ENCODE measurements at places on chromosomes 12 and 14. TPM values are rescaled to one million over a fixed set of nuclear protein-coding genes. Genes with fewer than 3 reads are reported as not detected.

GRCh38 chr12:19191563-19191962, 62.0 kb downstream of the PLEKHA5 start:
- DNase-seq = no peak

KRT73 gene
- polyA plus RNA-seq = not detected

DNA sequence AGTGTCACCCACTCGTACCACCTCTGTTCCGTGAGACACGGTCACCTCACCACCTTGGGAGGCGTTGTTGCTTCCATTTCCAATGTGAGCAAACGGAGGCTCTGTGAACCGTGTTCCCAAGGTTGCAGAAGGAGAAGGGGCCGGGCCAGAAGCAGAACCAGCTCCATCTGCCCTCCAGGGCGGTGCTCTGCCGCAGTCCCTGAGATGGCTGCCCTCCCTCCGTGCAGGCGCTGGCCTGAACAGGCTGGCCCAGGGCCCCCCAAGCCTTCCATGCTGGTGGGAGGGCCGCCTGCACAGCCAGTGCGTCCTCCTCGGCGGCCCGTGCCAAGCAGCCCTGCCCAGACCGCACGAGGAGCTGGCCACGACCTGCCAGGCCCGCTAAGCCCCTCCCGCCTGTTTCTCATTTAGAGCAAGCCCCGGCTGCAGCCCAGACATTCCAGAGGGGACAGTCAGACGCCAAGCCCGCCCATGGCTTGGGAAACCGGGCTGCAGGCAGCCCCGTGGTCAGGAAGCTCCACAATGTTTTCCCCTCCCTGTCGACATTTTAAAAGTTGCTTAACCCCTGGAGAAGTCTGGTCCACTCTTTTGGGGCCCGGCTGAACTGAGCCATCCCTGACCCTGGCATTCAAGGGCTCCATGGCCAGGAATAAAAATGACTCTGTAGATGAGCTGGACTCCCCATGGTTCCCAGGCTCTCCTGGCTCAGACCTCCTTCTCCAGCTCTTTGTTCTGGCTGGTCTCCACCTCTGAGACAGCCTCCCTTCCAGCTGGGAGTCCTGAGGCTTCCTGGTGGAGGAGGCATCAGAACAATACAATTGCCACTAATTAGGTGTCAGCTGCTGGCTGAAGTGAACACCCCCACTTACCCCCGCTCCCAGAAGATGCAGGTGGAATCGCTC, 236.0 kb downstream of the BCL11B start:
- DNase-seq = no peak

GRCh38 chr12:27806259-27806658, 26.2 kb upstream of the MANSC4 start:
- no peak for DNase-seq

DNA sequence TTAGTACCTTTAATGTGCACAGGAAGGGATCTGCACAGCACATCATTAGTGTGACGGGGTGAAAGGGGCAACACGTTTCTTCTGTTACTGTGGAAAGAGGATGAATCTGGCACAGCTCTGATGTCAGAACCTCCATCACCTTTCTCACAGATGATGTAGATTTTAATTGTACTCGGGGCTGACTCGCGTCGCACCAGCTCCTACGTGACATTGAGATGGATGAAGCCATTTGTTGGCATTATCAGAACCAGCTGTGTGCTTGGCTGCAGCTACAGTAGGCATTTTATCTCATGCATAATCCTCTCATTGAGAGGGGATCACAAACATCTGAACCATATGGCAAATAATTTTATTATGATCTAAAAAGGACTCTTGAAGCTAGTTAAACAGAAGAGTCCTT, 173.6 kb downstream of the PDZRN4 start:
- DNase-seq = no peak

DNA sequence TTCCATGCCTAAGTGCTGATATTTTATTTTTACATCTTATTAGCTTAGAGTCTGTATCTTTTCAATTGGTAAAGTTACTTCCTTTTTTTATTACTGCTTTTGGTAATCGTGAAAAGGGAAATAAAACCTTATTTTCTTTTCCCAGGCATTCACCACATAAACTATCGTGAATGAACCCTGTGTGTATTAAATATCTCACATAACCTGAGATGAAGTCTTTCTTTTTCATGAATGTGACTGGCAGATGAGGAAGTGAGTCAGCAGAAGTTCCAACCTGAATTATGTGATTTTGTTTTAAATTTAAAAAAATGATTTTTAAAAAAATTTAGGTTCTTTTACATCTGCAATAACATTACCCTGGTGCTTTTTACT, 26.0 kb downstream of the MYBPC1 start:
- DNase-seq = no peak

DNA sequence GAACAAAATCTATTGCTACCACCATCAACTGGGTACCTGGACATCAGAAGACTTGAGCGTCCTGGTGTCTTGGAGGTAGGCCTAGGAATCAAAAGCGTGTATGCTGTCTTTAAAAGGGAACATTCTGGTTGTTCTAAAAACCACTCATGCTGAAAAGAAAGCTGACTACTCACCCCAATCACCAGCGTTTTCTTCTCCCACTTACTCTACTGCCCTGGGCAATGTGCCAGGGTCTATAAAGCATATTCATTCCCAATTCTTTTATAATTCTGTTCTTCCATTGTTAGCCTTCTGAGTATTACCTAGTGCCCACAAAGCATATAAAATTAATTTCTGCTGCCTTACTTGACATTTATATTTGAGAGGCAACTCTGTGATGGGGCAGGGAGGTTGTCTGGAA, 133.4 kb downstream of the KCNA5 start:
- DNase-seq = no peak

FITM1 gene
- 0.28 TPM for polyA plus RNA-seq

- no peak for DNase-seq
Observed at GRCh38 chr12:69332815-69333358, 15.3 kb upstream of the LYZ start.

GRCh38 chr12:112862636-112863290, 44.0 kb upstream of the OAS1 start:
- no peak for DNase-seq

DNA sequence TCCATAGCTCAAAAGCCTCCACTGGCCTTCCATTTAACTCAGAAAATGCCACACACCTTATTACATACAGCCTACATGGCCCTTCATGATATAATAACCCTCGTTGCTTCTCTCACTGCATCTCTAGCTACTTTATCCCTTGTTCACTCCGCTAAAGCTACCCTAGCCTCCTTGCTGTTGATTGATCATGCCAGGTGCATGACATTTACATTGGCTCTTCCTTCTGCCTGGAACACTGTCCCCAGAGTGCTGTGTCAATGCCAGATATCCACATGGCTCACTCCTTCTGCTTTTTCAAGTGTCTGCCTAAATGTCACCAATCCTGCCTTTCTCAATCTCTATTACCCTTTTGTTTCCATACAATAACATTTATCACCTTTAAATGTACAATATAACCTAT, 58.3 kb downstream of the CAND1 start:
- no peak for DNase-seq

GRCh38 chr14:97074456-97074855, 277.3 kb downstream of the VRK1 start:
- DNase-seq = no peak

- no peak for DNase-seq
Observed at GRCh38 chr14:85599939-85600338, 70.0 kb downstream of the FLRT2 start.

DNA sequence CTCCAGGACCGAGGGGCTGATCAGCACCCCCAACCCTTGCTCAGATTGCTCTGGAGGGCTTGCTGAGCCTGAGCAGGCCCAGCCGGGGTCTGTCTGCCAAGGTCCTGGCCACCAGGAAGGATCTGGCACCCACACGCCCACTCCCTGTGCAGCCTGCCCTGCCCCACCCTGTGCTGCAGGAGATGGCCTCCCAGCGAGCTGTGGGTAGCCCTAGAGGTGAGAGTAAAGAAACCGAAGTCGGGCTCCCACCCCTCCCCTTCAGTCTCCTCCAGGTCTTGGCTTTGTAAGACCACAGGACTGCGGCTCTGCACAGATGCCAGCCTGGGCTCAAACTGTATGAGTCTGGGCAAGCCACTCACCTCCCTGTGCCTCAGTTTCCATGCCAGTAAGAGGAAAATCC, 307.8 kb downstream of the BCL11B start:
- no peak for DNase-seq

- DNase-seq = no peak
Observed at GRCh38 chr12:113043240-113043639, 13.3 kb upstream of the DTX1 start.

- no peak for DNase-seq
Observed at GRCh38 chr14:101226265-101226602, 322.7 kb upstream of the RTL1 start.

DNA sequence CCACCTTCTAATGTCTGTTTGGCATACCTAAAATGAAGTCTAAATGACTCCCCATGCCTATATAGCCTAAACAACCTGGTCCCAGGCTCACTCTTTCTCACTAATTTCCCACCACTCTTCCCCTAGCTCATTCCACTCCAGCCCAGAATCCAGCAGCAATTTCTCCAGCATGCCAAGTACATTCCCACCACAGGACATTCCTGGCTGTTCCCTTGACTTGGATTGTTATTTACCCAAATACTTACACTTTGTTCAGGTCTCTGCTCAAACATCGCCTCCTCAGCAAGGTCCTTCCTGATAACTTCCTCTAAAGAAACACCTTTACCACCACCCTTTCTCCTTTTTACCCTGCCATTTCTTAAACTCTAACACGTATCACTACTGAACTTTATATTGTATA, 743.4 kb downstream of the RPS29 start:
- DNase-seq = no peak

SDR9C7 gene
- not detected for polyA plus RNA-seq

ARHGDIB gene
- 4,716 TPM for polyA plus RNA-seq

ZFYVE21 gene
- polyA plus RNA-seq = 29.0 TPM

GRCh38 chr12:6932766-6933165, 5.0 kb downstream of the ATN1 start:
- DNase-seq = no peak

GRCh38 chr12:34394211-34395055, 372.1 kb downstream of the ALG10 start:
- DNase-seq = no peak

DNA sequence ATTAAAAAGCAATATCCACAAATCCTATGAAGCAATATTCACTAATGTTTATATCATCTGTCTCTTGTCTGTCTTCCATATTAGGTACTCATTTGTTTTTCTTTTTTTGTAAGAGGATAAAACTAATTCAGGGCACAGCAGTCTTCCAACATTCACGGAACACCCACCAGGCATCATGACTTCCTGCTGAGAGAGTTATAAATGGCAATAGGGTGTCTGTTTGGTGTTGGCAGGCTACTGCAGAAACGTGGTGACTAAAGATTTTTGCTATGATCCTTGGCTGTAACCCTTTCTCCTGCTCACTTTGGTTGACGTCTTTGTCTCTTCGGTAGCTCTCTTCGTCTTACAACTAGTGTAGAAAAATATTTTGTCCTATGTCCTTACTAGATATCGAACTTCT, 860.6 kb upstream of the MGAT4C start:
- no peak for DNase-seq

- peak; percentile 57 for DNase-seq
Observed at GRCh38 chr14:74302152-74302628, 544 bp downstream of the ABCD4 start.

DNA sequence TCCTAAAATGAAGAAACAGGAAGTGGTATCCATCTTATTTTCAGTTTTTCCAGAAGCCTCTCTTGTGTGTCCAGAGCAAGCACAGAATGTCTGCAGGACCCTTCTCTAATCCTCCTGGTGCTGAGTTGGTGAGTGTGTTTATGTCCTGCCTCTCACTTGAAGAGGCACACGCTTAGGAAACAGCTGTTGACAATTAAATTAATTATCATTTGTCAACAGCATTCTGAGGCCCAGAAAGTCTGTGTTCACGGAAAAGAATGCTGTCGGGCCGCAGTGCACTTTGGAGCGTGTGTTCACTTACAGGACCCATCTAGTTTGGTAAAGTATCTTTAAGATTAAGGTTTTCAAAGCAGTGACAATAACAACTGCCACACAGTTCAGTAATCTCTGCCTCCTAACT, 70.5 kb downstream of the LMNTD1 start:
- no peak for DNase-seq

- no peak for DNase-seq
Observed at GRCh38 chr12:15672671-15673270, 116.4 kb downstream of the EPS8 start.

GRCh38 chr12:104304261-104305009, 896 bp downstream of the EID3 start:
- no peak for DNase-seq

AGAP2 gene
- polyA plus RNA-seq = 10.5 TPM

DCAF11 gene
- 91.1 TPM for polyA plus RNA-seq

GRCh38 chr12:1343422-1343821, 251.0 kb downstream of the FBXL14 start:
- no peak for DNase-seq

DNA sequence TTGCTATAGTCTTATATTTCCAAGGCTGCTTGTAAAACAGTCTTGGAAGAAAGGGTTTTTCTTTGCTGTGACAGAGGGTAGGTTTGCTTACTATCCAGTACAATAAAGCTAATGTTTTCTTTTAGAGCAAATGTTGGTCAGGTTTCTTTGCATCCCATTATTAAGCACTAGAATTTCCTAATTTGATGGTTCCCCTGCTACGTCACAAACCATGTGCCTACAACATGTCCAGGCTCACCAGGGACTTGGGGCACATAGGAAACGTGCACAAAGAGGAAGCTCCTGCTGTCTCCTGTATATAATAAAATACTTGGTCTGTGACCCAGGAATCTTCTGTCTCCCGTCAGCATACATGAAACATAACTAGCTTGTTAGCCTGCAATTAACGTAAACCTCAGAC, 486.3 kb upstream of the LRFN5 start:
- no peak for DNase-seq

- DNase-seq = no peak
Observed at GRCh38 chr12:26374934-26375680, 179.7 kb downstream of the SSPN start.

- DNase-seq = peak; percentile 95
Observed at GRCh38 chr14:69398053-69398817, at the start of the genes ERH and SLC39A9. Gene ERH (minus strand): TSS chr14:69398299. CDS start chr14:69398233, 66 bp downstream. Gene SLC39A9 (plus strand): TSS chr14:69398692. CDS start chr14:69399370, 678 bp downstream.

BICDL1 gene
- polyA plus RNA-seq = 1.0 TPM

DNA sequence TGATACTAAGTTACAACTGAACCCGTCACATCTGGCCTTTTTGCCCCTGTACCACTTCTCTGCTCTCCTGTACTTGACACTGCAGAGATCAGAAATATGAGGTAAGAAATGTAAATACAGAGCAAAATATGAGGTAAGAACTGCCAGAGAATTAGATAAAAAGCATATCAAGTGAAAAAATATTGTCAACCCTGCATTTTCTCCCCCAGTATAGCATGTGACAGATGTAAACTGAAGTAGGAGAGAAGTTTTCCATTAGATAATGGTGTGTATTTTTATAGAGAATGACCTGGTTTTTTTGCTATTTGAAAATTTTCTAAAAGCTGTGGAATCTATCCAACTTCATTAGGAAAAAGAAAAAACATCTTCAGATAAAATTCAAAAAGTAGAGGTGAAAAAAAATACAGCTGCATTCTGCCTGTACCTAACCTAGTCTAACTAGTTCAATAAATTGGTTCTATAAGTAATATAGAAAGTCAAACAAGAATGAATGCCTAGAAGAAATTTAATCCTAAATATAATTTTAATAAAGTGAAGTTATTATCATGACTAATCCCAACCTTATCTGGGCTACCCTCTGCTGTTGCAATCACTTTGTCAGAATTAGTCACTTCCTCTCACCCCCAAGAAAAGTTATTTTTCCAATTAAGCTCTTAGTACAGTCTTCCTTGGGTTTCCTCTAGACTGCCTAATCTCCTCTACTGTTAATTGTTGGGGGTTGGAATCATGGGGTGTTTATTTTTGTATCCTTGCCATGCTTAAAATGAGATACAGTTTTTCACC, 210.0 kb downstream of the RASSF9 start:
- no peak for DNase-seq

GRCh38 chr12:58860788-58861240, 59.5 kb downstream of the LRIG3 start:
- no peak for DNase-seq

Measured in immature natural killer cell (primary cell).